ENCODE measurements at places on chromosomes 12 and 14.
A peak's percentile ranks its signal among the peaks of the same experiment; 100 is the strongest.

GRCh38 chr14:92121670-92122350, at the start of the genes CPSF2 and NDUFB1:
Gene CPSF2 (plus strand): TSS chr14:92121969. CDS start chr14:92130985, 9,016 bp downstream.
Gene NDUFB1 (minus strand): TSS chr14:92121706. CDS start chr14:92117637, 4,069 bp downstream.
- DNase-seq = peak; percentile 70

DNA sequence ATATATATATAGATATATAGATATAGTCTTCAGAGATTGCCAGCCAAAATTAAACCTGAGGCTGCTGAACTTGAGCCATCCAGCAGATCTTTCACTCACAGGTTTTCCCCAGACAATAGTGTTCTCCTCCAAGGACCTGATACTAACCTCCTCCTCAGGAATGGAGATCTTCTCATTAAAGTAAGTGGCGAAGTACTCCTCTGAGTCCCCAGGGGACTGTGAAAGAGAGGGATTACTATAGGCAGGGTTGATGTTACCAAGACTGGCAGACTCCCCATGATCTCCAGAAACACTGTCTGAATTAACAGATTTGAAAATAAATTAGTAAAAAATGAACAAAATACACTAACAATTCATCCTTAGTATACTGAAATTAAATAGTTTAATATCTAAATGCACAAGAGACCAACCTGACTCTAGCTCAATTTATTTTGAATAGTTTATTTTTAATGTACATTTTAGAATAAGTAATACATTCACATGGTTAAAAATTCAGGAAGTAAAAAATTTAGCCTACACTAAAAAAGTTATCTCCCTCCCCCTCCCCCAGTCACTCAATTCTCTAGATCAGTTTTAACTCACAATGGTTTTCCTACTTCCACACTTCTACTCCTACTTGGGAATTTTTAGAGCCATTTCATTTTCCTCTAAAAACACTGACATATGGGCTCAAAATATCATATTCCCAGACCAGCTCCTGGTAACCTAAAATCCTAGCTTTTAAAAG, 17.7 kb downstream of the SLC11A2 start:
- no peak for DNase-seq

GRCh38 chr14:91708795-91709194, 23.1 kb downstream of the CATSPERB start:
- no peak for DNase-seq

- no peak for DNase-seq
Measured at GRCh38 chr12:49975318-49975761, 2.6 kb downstream of the AQP6 start.

DNA sequence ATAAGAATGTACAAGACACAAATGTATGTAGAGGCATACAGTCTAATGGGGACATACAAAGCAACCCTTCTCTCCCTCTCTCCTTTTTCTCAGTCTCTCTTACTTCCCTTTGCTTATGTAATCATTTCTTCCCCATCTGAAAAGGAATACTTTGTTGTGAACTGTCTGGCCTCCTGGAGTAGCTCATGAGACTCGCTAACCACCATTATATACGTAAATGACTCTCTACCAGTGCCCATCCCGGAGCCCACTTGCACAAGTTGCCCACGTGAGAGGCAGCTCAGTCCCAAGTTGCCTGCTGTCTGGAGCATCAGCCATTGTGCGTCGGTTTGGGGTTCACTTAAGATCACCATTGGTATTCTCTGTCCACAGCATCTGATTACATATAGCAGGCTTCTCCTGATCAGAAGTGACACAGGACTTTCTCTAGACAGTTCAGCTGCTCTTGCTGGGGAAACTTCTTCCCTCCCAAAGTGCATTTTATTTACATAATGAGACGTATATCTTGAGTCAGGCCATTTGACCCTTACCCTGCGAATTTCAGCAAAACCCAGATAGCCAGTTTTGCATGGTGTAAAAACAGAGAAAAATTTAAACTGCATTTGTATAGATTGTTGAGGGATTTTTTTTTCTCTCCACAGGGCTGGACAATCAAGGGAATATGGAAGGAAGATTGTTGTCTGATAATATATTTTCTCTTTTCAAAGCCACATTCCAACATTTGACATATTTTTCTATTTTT, 220.7 kb upstream of the EGLN3 start:
- no peak for DNase-seq

DNA sequence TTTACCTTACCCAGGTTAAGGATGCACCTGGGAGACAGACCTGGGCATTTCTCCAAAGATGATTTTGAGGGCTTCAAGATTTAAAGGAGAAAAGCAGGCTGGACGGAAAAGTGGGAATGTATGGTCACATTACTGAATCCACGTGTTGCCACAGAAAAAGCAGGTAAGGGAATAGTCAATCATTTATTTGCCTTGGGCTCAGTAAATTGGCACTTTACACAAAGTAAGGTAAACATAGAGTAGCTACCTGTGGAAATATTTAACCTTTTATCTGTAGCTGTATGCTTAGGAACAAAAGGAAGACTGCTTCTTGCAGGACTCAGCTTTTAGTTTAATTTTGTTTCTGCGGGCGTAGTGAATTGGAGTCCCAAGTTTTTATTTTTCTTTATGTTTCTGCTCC, 153.3 kb downstream of the SLCO1B3 start:
- DNase-seq = no peak

DNA sequence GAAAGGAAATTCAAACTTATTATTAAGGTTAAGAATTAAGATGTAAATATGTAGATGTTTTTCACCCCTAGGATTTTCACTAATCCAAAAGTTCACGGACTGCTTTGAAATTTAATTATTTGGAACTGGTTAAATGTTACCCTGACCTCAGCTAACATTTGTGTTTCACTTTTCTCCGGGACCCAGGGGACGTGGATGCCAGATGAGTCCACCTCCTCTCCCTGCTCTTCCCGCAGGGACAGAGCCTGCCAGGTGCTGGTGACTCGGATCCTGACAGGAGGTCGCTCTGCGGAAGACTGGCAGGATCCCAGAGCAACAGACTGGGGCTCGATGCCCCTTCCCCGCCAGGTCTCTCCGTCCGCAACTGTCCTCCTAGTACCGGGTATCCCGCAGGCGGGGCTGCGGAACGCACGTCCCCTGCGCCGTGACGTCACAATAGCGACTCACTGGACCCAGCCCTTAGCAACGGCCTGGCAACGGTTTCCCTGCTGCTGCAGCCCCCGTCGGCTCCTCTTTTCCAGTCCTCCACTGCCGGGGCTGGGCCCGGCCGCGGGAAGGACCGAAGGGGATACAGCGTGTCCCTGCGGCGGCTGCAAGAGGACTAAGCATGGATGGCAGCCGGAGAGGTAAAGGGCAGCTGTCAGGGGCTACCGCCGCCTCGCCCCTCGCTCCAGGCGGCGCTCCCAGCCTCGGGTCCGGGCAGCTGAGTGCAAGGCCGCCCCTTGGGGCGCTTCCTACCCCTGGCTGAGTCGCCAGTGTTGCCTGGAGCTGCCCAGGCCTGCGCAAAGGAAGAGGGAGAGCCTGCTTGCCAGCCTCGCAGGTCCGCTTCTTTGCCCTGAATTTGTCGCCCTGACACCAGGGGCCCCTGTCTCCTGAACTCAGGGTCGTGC, at the start of gene SPATA7:
Gene SPATA7, plus strand, starts transcription at position 446 of the 890 bp plus-strand sequence. Its CDS starts 162 bp downstream, at position 608.
- peak; percentile 60 for DNase-seq

- no peak for DNase-seq
Measured at GRCh38 chr14:73995977-73996378, 23.1 kb downstream of the ENTPD5 start.

DNA sequence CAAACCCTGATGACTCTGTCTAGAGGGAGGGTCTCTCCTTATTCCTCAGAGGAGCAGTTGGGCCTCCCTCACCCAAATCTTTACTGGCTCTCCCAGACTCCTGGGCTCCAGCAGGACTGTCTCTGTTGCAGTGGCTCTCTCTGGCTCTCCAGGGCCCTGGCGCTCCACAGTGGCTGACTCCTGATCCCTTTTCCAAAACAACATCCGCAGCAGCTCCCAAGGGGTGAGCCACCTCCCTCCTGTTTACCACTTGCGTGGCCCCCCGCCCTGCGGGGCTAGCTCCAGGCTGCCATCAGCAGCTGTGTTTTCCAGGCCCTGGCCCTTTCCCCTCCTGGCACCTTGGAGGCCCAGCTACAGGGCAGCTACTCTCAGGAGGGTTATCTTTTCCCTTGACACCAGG, 123.5 kb downstream of the CALM1 start:
- DNase-seq = no peak

- no peak for DNase-seq
Measured at GRCh38 chr14:52906141-52906601, 44.7 kb downstream of the FERMT2 start.

DNA sequence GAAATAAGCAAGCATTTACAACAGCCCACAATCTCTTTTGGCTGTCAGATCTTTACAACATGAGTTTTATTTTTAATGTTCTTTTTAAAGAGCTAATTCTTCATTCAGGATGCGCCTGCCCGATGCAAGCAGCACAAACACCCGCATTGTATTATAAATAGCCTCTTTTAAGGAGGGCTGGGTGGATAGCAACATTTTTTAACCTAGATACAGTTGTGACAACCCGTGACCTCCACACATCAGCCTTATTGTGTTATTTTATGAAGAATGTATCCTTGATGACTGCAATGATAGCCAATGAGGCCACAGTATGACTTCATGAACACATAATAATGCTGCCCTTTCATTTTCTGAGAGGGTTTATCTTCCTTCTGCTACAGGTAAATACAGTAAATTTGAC, 173.7 kb downstream of the FOXN3 start:
- no peak for DNase-seq

DNA sequence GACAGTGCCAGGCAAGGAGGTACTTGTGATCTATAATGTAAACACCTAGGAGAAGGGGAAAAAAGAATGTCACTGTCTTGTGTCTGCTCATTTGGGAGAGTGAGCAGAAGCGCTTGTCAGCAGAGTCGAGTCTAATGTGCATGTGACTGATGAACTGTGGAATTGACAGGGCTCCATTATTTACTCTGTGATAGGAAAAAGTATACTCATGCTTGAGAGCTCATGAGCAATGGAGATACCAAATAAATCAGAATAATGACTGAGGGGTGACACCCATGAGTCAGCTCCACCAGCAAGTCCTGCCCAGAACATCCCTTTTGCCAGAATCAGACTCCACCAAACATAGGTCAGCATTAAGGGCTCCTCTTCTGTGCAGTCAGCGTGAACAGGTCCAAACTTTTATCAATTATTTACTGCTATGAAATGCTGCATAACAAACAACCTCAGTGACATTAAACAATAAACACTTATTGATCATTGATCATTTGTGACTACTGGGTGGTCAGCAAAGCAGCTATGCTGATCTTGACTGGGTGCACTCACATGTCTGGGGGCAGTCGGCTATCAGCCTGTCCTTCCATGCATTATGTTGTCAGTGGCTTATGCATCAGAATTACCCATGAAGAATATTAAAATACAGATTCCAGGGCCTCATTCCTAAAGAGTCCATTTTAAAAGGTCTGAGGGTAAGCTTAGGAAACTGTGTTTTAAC, 29.2 kb upstream of the WSCD2 start:
- no peak for DNase-seq

DNA sequence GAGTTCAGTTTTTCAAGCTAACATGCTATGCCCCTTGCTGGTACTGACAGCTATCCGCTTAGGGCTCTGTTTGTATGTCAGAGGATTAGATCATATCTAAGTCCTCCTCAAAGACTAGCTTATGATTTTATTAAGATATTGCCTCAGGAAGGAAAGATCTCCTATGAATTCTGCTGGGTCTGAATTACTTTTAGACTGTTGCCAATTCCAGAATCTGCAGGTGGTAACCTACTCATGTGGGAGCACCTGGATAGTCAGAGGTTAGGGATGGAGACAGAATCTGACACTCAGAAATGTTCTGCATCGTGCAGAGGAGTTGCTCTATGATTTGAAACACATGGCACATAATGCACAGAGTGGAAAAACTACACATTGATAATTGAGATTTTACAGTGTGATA, 843.4 kb downstream of the SLC6A15 start:
- no peak for DNase-seq

GRCh38 chr12:51335931-51336330, 10.5 kb downstream of the CELA1 start:
- DNase-seq = no peak

DNA sequence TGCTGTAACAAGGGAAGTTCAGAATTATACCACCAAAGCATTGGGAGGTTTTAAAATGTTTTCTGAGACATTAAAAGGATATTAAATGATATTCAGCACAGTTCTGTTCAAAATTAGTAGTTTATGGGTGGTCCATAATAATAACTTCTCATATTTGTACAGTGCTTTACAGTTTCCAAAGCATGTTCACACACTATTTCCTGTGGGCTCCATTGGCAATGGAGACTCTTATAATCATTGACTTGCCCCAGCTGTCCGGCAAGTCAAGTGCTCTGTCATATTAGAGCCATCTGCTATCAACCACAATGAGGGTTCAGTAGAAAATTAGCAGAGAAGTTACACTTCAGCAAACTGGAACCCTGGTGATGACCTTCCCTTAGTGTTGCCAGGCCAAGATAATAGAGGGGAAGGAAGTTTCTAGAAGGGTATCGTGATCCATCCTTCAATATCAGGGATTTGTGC, 526.6 kb upstream of the CCDC196 start:
- DNase-seq = no peak

- no peak for DNase-seq
Measured at GRCh38 chr12:91947459-91947858, 198.2 kb downstream of the BTG1 start.

DNA sequence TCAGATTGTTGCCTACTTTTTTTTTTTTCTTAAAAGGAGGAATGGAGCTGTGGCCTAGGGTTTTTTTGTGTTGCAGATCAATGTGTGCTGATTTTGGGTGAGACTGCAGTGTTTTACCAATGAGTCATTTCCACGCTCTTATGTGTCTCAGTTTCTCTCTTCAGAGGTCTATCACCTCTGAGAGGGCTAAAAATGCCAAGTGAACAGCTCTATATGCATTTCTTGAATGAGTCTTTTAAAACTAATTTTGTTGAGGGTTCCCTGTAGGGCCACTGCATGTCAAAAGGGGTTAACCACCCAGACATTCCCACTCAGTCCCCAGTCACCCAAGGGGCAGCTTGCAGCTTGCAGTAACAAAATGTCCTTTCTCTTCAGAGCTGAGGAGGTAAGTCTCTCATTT, 24.3 kb upstream of the GLIPR1L2 start:
- no peak for DNase-seq

- DNase-seq = no peak
Measured at GRCh38 chr12:99439399-99439798, 208.2 kb upstream of the GARIN6 start.

- DNase-seq = no peak
Measured at GRCh38 chr14:66600416-66600815, 92.5 kb downstream of the GPHN start.

GRCh38 chr12:113835896-113836295, 130.2 kb downstream of the RBM19 start:
- DNase-seq = no peak

GRCh38 chr12:30811966-30812365, 57.2 kb upstream of the CAPRIN2 start:
- no peak for DNase-seq

- peak; percentile 10 for DNase-seq
Measured at GRCh38 chr14:99430491-99430890, 50.2 kb downstream of the SETD3 start.

- DNase-seq = no peak
Measured at GRCh38 chr12:103333676-103334075, 162.1 kb downstream of the C12orf42 start.
